Esophagus squamous epithelium (tissue), 5 donors: ENCODE measurements at places on chromosomes 11 and 22.

DNA sequence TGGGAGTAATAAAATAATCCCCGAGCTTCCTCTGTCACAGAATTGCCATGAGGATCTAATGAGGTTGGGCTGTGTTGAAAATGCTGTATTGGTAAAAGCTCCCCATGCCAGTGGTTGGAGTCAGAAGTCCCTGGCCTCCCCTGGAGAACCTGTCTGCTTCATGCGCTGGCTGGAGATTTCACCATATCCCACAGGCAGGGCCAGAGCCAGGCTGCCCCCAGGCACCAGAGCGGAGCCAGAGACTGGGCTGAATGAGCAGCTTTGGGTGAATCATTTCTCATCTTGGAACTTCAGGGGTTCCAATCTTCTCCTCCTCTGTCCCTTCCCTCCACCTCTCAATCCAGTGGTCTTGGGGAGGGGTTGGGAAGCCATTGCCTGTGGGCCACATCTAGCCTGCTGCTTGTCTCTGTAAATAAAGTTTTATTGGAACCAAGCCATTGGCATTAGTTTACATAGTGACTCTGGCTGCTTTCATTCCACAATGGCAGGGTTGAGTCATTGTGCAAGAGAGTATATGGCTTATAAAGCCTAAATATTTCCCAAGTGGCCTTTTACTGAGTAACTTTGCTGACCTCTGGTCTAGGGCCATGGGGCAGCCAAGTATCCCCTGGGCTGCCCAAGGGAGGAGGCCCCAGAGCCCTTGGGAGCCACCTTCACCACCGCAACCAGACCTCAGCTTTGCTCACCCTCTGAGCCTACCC lies 35.2 kb downstream of the LRRC10B start:
- no peaks in the 10 kb centered on the region for H3K4me1 ChIP-seq
- no peak for DNase-seq
- H3K27me3 ChIP-seq: no peaks in the 10 kb centered on the region
- no peak overlapping the region for H3K27ac ChIP-seq
- no peak overlapping the region for H3K4me3 ChIP-seq
- H3K36me3 ChIP-seq: no peaks in the 10 kb centered on the region

DNA sequence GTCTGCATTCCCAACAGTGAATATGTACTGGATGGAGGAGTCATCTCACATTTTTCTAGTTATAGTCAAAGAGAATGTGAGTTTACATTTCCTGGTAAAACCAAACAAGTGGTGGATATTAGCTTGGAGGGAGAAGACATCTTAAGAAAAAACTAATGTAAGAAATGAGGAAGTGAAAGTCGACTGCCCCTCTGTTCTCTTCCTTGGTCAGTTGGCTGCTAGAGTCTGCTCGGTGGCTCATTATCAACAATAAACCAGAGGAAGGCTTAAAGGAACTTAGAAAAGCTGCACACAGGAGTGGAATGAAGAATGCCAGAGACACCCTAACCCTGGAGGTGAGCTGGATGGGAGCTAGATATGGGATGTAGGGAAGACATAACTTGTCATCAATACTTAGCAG lies 5.8 kb downstream of the SLC22A9 start:
- no peak overlapping the region for H3K4me3 ChIP-seq
- no peak overlapping the region for H3K27ac ChIP-seq
- H3K27me3 ChIP-seq: no peaks in the 10 kb centered on the region
- DNase-seq: no peak
- no peaks in the 10 kb centered on the region for H3K36me3 ChIP-seq

DNA sequence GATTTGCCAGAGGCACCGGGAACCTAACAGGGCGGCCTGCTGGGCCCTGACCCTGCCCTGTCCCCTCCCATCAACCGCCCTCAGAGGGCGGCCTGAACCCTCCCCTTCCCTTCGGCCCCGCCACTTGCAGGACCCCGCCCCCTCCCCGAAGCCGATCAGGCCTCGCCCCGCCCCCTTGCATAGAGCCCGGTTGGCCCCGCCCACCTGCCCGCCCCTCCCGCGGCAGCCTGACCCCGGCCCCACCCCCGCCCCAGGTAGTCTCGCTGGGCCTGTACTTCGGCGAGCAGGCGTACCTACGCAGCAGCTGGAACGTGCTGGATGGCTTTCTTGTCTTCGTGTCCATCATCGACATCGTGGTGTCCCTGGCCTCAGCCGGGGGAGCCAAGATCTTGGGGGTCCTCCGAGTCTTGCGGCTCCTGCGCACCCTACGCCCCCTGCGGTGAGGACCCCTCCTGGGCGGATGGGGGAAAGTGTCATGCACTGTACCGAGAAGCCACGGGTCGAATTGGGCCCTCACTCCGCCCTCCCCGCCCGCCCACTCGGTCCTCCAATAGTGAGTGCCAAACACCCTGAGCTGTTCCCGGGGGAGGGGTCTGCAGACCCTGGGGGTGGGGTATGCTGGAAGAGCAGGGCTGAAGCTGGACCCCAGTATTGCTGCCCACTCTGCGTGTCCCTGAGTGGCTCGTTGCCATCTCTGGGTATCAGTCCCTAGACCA lies 94.1 kb downstream of the CACNA1I start:
- H3K4me3 ChIP-seq: no peak overlapping the region
- peaks cover 10% of the 10 kb centered on the region for H3K4me1 ChIP-seq
- no peak for DNase-seq
- no peak overlapping the region for H3K27ac ChIP-seq
- peaks cover 7% of the 10 kb centered on the region for H3K27me3 ChIP-seq
- no peaks in the 10 kb centered on the region for H3K36me3 ChIP-seq

- H3K27ac ChIP-seq: no peak overlapping the region
- DNase-seq: no peak
- no peaks in the 10 kb centered on the region for H3K4me1 ChIP-seq
- H3K4me3 ChIP-seq: no peak overlapping the region
Observed at GRCh38 chr11:108680271-108680670, 15.4 kb downstream of the DDX10 start.

DNA sequence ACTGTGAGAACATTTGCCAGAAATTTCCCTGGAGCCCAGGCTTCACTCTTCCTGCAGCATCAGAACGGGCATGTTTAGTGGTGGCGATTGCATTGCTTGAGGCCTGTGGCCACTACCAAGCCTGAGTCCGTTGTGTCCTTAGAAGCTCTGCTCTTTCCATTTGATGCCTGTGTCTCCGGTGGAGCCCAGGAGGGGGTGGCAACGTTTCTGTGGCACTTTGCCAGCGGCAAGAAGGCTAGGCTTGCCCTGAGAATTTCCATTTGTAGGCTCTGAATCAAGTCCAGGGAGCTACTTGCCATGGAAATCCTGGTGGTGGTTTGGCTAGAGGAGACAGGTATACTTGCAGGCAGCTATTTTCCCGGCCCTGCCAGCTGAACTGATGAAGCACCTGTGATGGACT lies 47.1 kb downstream of the ADAMTS8 start:
- no peaks in the 10 kb centered on the region for H3K4me1 ChIP-seq
- no peak overlapping the region for H3K27ac ChIP-seq
- no peaks in the 10 kb centered on the region for H3K27me3 ChIP-seq
- no peaks in the 10 kb centered on the region for H3K36me3 ChIP-seq
- DNase-seq: no peak

DNA sequence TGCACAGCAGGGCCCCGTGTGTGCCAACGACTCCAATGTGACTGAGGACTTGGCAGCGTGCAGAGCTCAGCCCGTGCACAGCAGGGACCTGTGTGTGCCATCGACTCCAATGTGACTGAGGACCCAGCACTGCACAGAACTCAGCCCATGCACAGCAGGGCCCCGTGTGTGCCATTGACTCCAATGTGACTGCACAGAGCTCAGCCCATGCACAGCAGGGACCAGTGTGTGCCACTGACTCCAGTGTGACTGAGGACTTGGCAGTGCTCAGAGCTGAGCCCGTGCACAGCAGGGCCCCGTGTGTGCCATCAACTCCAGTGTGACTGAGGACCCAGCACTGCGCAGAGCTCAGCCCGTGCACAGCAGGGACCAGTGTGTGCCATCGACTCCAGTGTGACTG lies 347.8 kb upstream of the B3GAT1 start:
- no peak overlapping the region for H3K27ac ChIP-seq
- H3K36me3 ChIP-seq: no peaks in the 10 kb centered on the region
- no peak for DNase-seq
- H3K27me3 ChIP-seq: no peaks in the 10 kb centered on the region
- H3K4me3 ChIP-seq: no peak overlapping the region
- no peaks in the 10 kb centered on the region for H3K4me1 ChIP-seq

- H3K4me1 ChIP-seq: no peaks in the 10 kb centered on the region
- no peak for DNase-seq
- no peaks in the 10 kb centered on the region for H3K27me3 ChIP-seq
- H3K4me3 ChIP-seq: no peak overlapping the region
Observed at GRCh38 chr11:95419915-95420314, 188.9 kb upstream of the SESN3 start.

- H3K4me1 ChIP-seq: no peaks in the 10 kb centered on the region
- no peaks in the 10 kb centered on the region for H3K27me3 ChIP-seq
- no peak overlapping the region for H3K27ac ChIP-seq
Observed at GRCh38 chr22:30990690-30991089, 21.6 kb downstream of the TUG1 start.
